Mesangial cell (primary cell): ENCODE measurements at places on chromosomes 12 and 14. TPM values are rescaled to one million over a fixed set of nuclear protein-coding genes. Genes with fewer than 3 reads are reported as not detected.

LGMN gene
- 47.6 and 84.4 TPM in 2 replicates for total RNA-seq

P2RX2 gene
- total RNA-seq = not detected in 2 replicates

SCNN1A gene
- 5.9 and 63.5 TPM in 2 replicates for total RNA-seq

RHOJ gene
- 0.33 and 0.38 TPM in 2 replicates for total RNA-seq

MAX gene
- total RNA-seq = 23.3 and 45.3 TPM in 2 replicates

INSM2 gene
- not detected in 2 replicates for total RNA-seq

WASHC4 gene
- total RNA-seq = 22.6 and 24.3 TPM in 2 replicates

ZNF219 gene
- total RNA-seq = 10.4 and 26.1 TPM in 2 replicates

NYNRIN gene
- 6.7 and 22.6 TPM in 2 replicates for total RNA-seq

PAPLN gene
- total RNA-seq = 10.9 and 106 TPM in 2 replicates

ULK1 gene
- total RNA-seq = 12.7 and 23.7 TPM in 2 replicates

CD4 gene
- 0.33 and 1.3 TPM in 2 replicates for total RNA-seq

CLEC4D gene
- not detected in 2 replicates for total RNA-seq

SMIM41 gene
- not detected in 2 replicates for total RNA-seq

TCL1B gene
- not detected in 2 replicates for total RNA-seq

GLIPR1L1 gene
- total RNA-seq = not detected in 2 replicates

TMTC1 gene
- 4.6 and 6.0 TPM in 2 replicates for total RNA-seq

ATN1 gene
- 34.4 and 55.0 TPM in 2 replicates for total RNA-seq

GNB3 gene
- total RNA-seq = 0.51 and 1.5 TPM in 2 replicates

PARP2 gene
- 6.2 and 19.1 TPM in 2 replicates for total RNA-seq

TPI1 gene
- 569 and 954 TPM in 2 replicates for total RNA-seq

TAS2R43 gene
- total RNA-seq = 0.16 TPM in 1 of 2 replicates, not detected in the other
